ENCODE measurements at places on chromosomes 6 and 20.
A peak's percentile ranks its signal among the peaks of the same experiment; 100 is the strongest.

DNA sequence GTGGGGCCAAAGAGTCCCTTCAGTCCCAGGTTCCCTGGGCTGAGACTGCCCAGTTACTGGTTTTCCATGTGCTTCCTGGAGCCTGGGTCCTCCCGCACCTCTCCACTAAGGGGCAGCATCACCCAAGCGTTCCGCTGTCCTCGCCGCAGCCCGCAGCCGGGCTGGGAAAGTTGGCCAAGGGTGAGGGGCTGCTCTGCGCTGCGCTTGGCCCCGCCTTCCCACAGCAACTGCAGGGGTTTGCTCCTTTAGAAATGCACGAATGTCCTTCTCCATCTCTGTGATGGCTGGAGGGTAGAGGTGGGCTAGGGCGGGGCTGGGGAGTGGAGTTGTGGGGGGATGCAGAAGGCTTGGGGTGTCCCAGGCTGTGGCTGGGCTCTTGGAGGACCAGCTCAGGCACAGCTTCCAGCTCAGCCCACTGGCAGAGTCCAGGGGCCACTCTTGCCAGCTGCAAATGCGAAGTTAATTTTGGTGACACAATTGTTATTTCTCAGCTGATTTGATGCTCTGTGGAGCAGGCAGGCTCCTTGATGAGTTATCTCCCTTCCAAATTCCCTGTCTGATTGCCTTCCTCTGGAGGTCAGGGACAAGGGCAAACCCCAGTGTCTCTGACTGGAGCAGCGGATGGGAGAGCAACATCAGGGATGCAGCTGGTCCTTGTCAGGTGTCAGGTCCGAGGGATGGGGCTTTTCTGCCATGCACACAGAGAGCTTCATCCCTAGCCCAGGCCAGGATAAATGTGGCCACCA, 63.2 kb downstream of the NOL4L start:
- DNase-seq = peak; percentile 44

DNA sequence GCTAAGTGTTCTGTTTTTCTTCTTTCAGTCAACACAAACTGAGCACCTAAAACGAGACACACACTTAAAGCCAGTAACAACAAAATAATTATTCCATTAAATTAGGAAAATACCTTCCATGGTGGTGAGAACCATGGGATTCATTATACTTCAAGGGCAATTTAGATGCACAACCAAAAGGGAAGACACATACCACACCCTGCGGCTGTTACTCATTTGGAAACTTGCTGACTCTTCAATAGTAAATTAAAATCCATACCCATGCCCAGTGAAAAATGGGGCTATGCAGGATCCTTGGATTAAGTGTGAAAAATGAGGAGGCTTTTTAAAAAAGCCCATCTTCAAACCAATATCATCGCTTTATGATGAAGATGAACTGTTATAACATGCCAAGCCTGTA, 142.7 kb downstream of the GJA10 start:
- DNase-seq = no peak

GRCh38 chr6:31079656-31080261, 32.6 kb downstream of the C6orf15 start:
- DNase-seq = peak; percentile 33

GRCh38 chr20:5551621-5552020, 198.6 kb upstream of the SHLD1 start:
- no peak for DNase-seq

GRCh38 chr20:25082498-25082873, 545 bp upstream of the VSX1 start:
- no peak for DNase-seq

DNA sequence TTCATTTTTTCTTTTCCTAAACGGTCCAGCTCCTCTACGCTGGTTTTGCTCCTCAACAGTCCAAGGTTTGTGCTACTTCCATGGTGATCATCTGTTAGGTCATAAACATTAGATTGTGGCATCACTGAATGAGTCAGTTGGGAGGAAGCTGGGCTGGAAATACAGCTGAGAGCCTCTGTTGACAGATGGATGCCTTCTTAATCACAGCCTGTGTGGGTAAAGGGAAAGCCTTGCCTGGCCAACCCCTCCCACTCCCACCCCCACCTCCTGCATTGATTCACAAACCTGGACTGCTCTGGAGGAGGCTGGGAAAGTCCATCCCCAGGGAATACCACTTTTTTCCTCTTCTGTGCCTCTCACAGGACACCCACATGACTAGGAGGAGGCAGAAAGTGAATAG, 180.6 kb upstream of the CCN2 start:
- DNase-seq = no peak

DNA sequence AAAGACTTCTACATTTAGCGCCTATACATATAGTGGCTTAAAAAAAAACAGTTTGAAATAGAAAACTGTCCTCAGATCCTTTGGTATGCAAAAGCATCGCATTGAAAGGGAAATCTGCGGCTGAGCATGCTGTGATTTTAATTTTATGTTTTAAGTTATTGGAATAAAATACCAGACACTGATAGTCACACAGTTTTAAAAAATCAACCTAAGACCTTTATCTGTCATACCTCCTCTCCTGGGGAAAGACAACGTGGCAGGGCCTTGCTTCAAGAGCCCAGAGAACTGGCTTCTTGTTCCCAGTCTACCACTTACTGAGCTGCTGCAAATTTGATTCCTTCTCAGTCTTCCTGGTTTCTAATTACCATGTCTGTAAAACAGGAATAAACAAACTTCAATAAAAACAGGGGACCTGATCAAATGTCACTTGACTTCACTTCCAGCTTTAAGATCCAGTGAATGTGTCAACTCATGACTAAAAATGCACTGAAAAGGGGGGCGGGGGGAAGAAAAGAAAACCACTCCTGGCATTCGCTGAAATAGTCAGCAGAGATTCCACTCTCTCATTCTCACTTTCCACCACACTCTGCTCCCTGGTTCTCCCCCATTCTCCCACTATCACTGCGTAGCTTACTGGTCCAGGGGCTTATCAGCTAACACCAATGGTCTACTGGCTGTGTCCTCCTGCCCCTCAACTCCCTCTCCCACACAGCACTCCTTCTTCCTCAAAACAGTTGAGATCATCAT, 494.7 kb upstream of the MARCKS start:
- DNase-seq = no peak

DNA sequence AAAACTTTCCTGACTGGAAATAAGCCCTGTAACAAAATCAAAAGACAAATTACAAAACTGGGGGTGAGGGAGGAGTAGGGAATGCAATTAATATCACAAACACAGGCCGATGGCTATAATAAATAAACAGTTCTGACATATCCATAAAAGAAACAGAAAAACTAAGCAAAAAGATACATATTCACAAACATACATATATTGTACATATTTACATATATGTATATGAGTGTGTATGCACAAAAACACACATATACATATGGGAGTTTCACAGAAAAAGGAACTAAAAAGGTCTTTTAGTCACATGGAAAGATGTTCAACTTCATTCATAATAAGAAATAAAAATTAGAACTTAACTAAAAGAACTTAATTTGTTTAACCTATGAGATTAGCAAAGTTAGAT, 292.7 kb downstream of the TFAP2A start:
- DNase-seq = no peak

- DNase-seq = no peak
Measured at GRCh38 chr6:139944976-139945375, 570.5 kb upstream of the CITED2 start.

DNA sequence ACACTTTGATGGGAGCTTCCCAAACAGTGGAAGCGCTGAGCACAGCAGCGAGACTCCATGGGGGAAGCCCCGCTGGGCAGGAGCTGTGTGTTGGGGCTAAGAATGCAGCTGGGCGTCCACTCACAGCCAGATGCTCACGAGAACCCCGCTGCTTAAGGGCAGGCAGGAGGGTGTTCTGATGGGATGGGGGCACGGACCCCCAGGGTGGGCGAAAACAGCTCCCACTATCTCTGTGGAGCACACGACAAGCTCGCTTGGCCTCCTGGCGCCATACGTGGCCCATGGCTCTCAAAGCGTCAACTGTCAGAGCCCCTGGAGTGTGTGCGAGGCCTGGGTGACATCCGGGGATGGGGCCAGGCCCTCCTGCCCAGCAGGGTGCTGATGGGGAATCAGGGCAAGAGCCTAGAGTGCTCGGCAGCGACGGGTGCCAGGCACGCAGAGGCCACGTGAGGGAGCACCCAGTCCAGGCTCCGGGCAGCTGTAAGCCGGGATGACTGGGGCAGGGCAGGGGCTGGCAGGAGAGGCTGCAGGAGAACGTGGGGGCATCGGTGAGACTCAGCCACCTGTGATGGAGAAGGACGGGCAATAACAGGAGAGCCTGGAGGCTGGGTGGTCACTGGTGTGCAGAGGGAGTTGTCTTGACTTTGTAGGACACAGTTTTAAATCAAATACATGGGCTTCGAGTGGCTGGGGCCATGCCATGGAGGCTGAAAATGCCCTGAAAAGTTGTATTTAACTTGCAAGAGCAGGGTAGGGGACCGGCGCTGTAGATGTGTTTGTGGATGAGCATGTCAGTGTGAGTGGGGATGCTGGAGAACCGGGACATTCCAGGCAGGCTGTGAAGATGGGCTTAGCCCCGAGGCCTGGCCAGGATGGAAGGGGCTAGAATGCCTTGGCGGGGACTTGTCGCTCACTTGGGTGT, 27.3 kb downstream of the PYGB start:
- DNase-seq = no peak

GRCh38 chr6:107735906-107736635, 88.0 kb downstream of the SCML4 start:
- no peak for DNase-seq

DNA sequence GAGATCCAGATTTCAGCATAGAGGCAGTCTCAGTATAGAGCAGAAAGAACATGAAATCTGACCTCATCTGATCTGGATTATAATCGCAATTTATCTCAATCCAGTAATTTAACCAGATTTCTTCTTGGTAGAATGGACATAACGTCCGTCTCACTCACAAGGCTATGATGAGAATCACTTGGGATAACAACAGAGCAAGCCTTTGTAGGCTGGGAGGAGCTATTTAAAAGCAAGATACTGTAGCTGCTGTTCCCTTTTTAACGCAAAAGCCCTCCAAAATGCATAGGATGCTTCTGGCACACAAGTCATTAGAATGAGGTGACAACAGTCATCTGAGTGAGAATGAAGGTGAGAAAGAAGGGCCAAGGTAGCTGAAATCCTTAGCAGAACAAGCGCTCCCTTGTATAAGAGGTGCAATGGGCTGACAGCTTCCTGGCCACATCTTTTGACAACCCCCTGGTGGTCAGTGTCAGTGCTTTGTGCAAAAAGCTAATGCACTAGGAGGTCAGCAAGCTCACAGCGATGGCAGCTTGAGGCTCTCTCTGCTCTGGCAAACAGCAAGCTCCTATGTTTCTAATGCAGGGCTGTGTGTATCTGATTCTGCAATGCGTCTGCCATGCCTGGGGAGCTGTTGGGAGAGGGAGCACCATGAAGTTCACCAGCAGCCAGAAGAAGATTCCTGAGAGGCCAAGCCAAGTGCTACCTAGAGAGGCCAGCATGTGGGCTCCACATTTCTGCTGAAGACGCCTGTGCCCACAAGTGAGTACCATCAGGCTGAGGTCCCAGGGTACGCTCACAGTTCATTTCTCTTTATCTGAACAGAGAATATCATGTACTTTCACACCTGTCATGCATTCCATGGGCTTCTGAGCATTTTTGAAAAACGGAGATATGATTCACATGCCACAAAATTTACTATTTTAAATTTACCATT, 16.2 kb downstream of the METTL24 start:
- no peak for DNase-seq

- no peak for DNase-seq
Measured at GRCh38 chr6:155181498-155181897, 82.3 kb upstream of the CLDN20 start.

DNA sequence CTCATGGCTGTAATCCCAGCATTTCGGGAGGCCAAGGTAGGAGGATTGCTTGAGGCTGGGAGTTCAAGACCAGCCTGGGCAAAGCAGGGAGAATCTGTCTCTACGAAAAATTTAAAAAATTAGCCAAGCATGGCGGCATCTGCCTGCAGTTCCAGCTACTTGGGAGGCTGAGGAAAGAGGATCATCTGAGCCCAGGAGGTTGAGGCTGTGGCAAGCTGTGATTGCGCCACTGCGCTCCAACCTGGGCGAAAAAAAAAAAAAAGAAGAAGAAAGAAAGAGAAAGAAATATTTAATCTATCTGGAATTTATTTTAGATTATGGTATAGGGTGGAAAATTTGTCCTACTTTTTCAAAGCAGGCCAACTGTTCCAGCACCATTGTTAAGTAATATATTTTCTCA, 32.2 kb upstream of the HIVEP1 start:
- DNase-seq = no peak

DNA sequence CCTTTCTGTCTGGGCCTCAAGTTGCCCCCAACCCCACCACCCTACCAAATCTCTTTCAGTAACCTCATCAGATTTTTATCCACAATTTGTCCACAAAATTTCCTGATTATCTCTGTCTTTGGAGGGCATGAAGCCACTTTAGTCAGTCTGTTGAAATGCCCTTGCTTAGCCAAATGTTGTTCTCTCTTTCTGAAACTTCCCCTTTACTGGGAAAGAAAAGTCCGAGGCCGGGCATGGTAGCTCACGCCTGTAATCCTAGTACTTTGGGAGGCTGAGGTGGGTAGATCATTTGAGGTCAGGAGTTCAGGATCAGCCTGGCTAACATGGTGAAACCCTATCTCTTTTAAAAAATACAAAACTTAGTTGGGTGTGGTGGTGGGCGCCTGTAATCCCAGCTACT, 33.8 kb downstream of the TOMM6 start:
- DNase-seq = no peak

Measured in activated CD8-positive, alpha-beta memory T cell treated with anti-CD3 and anti-CD28 coated beads for 4 hours (primary cell).